ENCODE measurements at places on chromosomes 12 and 14.

- DNase-seq = no peak
Measured at GRCh38 chr14:26218861-26219260, 379.0 kb downstream of the NOVA1 start.

- peak; percentile 7 for DNase-seq
Measured at GRCh38 chr12:119783787-119784186, 93.3 kb downstream of the CIT start.

DNA sequence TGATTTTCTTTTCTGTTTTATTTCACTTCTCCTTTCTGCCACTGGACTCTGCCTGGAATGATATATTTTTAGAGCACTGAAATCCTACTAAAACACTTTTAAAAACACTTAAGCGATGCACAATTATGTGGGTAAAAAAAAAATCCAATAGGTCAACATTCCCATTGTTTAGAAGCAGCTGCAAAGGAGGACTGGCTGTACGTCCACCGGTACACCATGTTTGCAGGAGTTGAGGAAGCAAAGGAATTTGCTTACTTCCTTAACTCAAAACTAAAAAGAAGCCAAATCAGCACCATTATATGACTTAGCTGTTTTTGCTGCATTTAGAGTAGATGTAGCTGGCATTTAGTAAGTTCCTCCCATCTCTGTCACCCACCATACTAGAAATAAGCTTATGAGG, 186.8 kb upstream of the TMTC1 start:
- DNase-seq = no peak

- DNase-seq = no peak
Measured at GRCh38 chr12:76555231-76555767, 4.3 kb downstream of the OSBPL8 start.

GRCh38 chr12:119117936-119118335, 60.8 kb upstream of the HSPB8 start:
- no peak for DNase-seq

DNA sequence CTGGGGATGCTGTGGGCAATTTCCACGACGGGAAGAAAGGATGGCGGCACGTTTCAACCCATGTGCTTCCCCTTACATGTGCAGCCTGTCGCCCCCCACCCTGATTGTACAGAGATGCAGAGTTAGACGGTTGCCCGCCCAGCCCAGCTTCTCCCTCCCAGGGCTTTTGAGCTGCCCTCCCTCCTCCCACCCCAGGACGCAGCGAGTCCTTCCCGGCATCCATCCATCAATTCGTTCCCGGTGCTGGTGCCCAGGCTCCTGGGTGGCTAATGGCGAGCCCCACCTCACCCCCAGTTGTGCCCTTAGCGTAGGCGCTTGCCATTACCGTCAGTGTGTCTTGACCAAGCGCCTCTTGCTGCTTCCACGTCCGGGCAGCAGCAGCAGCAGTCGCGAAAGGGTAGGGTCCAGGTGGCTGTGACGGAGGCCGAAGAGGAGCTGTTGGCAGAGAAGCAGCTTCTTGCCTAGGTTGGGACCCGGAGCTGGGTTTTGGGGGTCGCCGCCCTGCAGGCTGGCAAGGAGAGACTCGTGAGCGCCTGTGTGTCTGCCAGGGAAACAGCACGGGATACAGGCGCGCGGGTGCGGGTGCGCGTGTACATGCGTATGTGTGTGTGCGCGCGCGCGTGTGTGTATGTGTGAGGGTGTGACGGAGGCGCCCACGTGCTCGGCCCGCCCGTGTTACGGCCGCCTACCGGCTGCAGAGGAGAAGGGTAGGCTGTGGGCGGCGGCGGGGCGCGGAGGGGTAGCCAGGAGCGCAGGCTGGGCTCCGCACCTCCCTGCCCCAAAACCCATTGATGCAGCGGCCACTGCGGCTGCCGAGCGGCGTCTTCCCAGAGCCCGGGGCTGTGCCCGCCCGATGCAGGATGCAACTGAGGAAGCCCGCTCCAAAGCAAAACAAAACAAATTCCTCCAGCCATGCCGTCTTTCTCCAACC, at the start of gene SLC6A15:
Gene SLC6A15 (minus strand): TSS at position 602 of the 931 bp plus-strand sequence. CDS start 20,679 bp downstream, outside the sequence.
- DNase-seq = peak; percentile 20

- no peak for DNase-seq
Measured at GRCh38 chr14:81028461-81028860, 73.0 kb downstream of the TSHR start.

DNA sequence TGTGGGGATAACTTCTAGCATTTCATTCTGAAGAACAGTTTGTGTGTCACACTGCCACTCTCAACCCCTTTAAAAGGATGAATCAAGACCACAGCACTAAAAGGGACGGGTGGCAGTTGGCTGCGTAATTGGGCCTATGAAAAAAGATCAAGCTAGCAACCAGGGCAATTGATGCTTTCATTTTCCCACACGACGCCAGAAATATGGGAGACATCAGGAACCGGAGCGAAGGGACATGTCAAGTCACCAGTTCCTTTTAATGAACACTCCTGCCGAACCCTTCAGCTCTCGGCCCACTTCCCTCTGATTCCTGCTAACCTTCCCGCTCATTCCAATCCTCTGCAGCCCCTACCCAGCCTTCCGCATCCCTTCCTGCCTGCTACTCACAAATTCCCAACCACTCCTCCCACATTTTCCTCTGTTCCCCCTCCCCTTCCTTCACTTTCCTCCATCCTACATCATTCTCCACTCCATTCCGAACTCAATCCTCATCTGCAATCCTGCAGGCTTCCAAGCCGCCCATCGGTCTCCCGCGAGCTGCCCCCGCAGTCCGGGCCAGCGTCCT, 753 bp downstream of the CSRNP2 start:
- peak; percentile 51 for DNase-seq

- peak; percentile 51 for DNase-seq
Measured at GRCh38 chr12:118061011-118061872, at the start of gene WSB2. Gene WSB2 (minus strand): TSS chr12:118061179. CDS start chr12:118061048, 131 bp downstream.

GRCh38 chr14:93092606-93093556, 22.8 kb downstream of the ITPK1 start:
- no peak for DNase-seq

GRCh38 chr14:103749452-103749851, 33.8 kb downstream of the ZFYVE21 start:
- DNase-seq = no peak

DNA sequence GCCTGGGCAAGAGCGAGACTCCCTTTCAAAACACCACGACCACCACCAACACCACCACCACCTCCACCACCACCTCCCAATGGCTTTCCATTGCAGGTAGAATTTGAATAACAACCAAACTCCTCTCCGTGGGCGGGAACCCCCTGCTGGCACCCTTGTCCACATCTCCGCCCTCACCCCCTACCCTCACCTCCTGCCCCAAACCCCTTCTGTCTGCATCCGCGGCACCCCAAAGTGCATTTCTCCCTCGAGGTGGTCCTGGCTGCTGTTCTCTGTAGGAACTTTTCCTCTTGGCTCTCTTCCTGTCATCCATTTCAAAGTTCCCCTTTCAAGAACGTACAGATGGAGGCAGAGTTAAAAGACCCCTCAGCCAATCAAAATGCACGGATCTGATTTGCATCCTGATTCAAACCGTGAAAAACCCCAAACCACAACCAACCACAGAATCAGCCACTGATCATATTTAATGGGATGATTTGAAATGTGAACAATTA, 3.8 kb downstream of the SDSL start:
- DNase-seq = no peak

DNA sequence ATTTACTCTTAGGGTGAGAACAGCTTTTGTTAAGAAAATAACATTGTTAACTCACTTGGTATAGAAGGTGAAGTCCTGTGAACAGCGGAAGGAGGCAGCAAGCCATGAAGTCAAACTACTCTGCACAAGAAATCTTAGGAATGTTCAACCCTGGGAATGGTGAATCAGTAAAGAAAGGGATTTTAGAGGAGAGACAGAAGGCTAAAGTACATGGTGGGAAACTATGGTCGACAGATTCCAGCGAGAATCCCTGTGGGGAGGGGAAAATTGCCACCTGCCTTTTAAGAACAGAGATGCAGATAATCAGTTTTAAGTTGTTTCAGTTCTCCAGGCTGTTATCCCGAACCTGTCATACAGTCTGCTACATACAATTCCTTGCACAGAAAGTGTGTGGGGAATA, 63.2 kb upstream of the PTPRR start:
- DNase-seq = no peak

DNA sequence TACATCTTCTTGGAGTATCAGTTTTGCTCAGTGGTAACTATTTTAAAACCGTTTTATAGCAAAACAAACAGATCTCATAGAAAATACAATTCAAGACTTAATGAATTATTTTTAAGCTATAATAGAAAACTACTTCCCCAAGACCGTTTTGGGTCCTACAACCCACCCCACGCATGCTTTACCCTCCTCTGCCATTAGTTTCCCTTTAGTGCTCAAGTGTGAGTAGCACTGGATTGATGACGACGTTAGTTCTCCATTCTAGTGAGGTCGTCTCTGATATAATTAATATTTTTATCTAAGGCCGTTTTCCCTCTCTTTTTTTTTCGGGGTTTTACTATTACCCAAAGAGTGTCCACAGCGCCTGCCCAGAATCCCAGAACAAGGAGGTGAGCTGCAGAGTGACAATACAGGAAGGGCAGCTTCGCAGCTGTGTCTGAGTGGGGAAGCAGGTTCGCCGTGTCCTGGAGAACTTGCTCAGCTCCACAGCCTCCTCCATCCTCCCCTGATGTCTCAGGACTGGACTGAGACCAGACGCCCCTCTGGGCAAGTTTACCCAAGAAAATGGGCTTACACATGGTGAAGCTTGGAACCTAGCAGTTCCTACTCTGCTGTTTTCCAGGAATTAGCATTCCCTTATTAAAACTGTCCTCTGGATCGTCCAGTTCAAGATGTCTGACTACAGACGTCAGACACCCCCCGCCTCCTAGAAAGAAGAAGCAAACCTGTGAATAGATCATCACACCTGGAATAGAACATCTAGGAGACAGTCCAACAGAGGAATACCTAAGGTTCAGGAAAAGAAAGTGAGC, 31.9 kb upstream of the MON2 start:
- peak; percentile 5 for DNase-seq

DNA sequence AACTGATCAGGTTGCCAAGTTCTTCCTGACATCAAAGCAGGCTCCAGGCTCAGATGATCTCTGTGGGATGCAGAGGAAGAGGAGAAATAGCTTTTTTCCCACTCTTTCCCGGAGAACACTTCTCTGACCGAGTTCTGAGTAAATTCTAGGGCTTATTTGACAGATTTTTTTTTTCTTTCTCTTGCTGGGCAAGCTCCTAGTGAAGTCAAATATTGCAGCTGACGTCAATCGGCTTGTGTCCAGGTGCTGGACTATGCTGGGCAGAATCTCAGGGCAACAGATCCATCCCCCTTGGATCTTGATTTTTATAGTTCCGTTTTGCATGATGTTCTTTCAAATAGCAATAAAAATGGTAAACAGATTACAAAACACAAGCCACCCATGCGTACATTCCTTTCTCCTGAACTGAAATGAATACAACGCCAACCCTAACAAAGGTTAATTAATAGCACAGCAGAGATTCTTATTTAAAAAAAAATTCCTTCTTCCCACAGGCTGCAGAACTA, 182.2 kb downstream of the NOVA1 start:
- DNase-seq = no peak

GRCh38 chr12:126482238-126482889, 1417.1 kb downstream of the AACS start:
- DNase-seq = no peak

- no peak for DNase-seq
Measured at GRCh38 chr12:46573347-46573658, 200.7 kb upstream of the SLC38A2 start.
